Neural crest cell (in vitro differentiated cells): ENCODE measurements at places on chromosomes 16 and 17. TPM values are rescaled to one million over a fixed set of nuclear protein-coding genes. Genes with fewer than 3 reads are reported as not detected.

The RRAD gene
- 0.20 and 0.54 TPM in 2 replicates for total RNA-seq

The TBX6 gene
- 0.79 and 1.2 TPM in 2 replicates for total RNA-seq

The TOP2A gene
- 295 and 302 TPM in 2 replicates for total RNA-seq

The ASGR2 gene
- total RNA-seq = not detected in 2 replicates

GRCh38 chr17:50833510-50834428 is 1.6 kb upstream of the WFIKKN2 start:
- DNase-seq = no peak

DNA sequence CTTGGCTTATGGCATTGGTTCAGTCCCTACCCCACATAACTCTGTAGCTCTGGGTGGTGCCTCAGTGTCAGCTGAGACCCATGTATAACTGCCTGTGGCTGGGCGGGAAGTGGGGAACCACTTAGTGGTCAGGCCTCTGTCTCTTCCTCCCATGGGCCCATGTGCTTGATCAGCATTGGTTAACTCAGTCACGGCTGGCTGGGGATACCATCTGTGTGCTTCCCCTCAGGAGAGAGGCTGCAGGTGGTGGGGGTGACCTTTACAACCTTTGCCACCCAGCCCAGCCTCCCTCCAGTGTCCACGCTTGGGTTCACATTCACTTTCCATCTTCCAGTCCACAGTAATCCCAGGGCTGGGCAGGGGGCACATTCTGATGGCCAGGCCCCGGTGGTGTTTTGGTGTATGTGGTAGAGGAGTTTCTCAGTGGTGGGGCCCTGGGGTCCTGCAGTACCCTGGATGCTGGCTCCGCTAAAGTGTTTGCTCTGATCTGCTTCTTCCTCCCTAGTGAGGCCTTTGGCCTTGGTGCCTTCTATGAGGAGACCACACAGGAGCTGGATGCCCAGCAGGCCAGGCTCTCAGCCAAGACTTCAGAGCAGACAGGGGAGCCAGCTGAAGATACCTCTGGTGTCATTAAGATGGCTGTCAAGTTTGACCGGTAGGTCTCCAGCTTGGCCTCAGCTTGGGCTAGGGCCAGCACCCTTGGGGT is 10.2 kb upstream of the NFATC3 start:
- no peak for DNase-seq

DNA sequence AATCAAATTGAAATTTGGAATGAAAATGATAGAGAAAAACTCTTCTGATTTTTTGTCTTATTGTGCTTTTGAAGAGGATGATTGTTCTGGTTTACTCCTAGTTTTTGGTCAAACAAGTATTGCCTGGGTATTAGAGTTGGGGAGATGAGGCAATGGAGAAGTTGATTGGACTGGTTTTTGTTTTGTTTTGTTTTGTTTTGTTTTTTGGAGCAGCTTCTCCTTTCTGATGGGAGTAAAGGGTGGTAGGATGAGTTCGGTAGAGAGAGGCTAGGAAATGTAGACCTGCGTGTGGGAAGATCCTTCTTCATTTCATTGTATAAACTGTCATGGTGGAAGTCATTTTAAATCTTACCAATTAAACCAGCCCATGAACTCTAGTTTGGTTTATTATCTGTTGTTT is 17.7 kb downstream of the ATP6V0A1 start:
- no peak for DNase-seq

- no peak for DNase-seq
Measured at GRCh38 chr17:28573521-28573920, 2.2 kb upstream of the PIGS start.

DNA sequence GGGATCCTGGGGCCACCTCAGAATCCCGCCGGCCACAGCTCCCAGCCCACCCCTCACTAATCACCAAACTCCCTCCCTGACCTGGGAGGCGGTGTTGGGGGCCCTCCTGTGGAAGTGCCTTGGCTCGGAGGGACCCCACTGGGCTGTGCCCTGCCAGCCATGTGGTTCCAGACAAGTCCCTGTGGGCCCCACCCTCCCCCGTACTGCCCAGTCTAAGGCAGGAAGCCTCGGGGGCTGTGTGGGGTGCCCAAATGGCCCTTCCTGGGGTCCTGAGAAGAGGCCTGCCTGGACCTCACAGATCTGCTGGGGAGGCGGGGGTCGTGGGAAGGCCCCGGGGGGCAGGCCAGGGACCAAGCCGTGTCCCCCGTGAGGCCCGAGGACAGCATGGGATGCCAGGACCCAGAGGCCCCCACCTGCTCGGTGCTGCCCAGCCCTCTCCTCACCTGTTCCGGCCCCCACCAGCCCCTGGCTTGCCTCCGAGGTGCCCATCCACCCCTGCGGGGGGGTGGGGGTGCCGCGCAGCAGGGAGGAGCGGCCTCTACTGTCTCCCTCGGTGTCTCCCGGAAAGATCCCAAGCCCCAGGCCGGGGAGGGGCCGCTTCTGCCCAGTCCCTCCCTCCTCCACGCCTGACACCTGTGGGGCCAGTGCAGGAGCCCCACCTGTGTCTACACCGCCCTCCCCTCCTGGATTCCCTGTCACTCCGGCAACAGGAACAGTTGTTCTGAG is 9.3 kb upstream of the KREMEN2 start:
- DNase-seq = no peak

- no peak for DNase-seq
Measured at GRCh38 chr17:73549841-73550430, 94.3 kb downstream of the SDK2 start.

GRCh38 chr16:50626868-50627267 is 54.2 kb downstream of the SNX20 start:
- DNase-seq = no peak

GRCh38 chr17:16406742-16407674 is 8.4 kb upstream of the TRPV2 start:
- DNase-seq = peak; percentile 59

- peak; percentile 86 for DNase-seq
Measured at GRCh38 chr17:40349895-40350688, 14.4 kb downstream of the GJD3 start.

DNA sequence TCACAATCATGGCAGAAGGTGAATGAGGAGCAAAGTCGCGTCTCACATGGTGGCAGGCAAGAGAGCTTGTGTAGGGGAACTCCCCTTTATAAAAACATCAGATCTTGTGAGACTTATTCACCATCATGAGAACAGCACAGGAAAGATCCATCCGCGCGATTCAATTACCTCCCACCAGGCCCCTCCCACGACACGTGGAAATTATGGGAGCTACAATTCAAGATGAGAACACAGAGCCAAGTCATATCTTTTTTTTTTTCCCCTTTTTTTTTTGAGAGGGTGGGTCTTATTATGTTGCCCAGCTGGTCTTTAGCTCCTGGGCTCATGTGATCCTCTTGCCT is 60.0 kb downstream of the RPTOR start:
- no peak for DNase-seq

- DNase-seq = no peak
Measured at GRCh38 chr16:84271866-84272265, 22.8 kb upstream of the WFDC1 start.

DNA sequence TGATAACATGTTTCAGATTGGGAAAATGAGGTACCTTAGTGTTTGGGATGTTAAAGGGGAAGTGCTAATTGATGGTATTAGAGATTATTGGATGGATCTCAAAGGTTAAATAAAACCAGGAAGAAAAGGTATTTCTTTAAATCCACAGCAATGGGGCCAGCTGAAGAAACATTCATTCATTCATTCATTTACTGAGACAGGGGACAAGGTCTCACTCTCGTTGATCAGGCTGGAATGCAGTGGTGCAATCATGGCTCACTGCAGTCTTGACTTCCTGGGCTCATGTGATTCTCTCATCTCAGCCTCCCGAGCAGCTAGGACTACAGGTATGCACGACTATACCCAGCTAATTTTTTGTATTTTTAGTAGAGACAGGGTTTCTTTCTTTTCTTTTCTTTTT is 19.8 kb downstream of the EARS2 start:
- no peak for DNase-seq

- no peak for DNase-seq
Measured at GRCh38 chr17:55580596-55581133, 69.4 kb upstream of the SMIM36 start.

GRCh38 chr16:1909561-1910231 is 8.5 kb downstream of the HS3ST6 start:
- DNase-seq = no peak

DNA sequence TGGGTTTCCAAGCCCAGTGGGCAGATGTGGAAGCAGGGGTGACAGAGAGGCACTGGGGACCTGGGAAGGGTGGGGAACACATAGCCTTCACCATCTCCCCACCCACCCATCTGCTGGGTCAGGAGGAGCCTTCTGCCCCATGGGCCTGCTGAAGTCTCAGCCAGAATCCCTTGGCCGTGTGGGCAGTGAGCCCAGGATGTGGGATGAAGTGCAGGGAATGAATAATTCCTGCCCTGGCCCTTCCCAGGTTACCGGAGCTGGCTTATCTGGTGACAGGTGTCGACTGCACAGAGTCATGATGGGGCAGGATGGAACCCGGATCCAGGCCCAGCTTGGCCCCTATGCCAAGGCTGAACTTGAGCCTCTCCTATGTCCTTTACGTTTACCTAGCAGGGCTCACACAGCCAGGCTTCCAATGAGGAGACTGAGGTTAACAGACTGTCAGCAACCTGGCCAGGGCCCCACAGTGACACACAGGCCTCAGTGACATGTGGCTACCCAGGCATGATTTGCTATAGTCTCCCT is 17.5 kb downstream of the ATP2A3 start:
- no peak for DNase-seq

- no peak for DNase-seq
Measured at GRCh38 chr17:78883089-78883532, 19.9 kb downstream of the CEP295NL start.

- peak; percentile 66 for DNase-seq
Measured at GRCh38 chr16:46789499-46790414, 41.2 kb downstream of the C16orf87 start.

DNA sequence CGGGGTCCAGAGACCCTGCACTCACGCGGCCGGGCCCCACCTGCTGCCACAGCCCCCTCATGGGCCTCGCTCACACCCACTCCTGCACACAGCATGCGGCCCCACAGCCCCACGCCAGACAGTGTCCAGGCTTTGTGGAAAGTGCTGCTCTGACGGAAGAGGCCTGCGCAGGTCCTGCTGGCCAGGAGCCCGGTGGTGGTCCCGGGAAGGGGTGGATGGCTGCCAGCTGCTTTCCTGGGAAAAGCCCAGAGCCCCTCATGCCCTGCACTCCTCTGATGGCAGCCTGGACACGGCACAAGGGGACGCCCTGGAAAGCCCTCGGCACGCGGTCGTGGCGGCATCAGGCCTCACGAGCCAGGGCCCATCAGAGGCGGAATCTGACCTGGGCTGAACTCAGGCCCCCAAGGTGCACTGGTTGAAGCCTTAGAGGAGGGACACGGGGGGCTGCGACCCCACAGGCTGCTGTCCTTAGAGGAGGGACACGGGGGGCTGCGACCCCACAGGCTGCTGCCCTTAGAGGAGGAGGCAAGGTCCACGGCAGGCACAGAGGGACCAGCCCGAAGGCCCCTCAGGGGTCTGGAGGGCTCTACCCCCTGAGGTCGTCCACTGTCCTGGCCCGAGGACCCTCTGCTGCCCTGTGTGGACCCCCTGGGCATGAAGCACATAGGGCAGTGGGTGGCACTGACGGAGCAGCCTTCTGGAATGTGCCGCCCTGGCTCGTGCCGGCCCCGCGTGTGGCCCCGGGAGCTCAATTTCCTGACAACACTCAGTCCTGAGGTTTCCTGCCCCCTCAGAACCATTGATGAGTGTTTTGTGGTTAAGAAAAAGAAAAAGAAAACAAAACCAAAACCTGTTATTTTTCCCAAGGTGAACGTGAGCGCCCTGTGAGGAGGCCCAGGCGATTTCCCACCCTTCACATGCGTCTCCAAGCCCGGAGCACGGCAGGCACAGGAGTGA is 22.1 kb downstream of the SOX8 start:
- no peak for DNase-seq

GRCh38 chr17:60888812-60889709 is 211.4 kb downstream of the BCAS3 start:
- no peak for DNase-seq

- peak; percentile 23 for DNase-seq
Measured at GRCh38 chr17:38352245-38353085, 821 bp downstream of the SOCS7 start.

DNA sequence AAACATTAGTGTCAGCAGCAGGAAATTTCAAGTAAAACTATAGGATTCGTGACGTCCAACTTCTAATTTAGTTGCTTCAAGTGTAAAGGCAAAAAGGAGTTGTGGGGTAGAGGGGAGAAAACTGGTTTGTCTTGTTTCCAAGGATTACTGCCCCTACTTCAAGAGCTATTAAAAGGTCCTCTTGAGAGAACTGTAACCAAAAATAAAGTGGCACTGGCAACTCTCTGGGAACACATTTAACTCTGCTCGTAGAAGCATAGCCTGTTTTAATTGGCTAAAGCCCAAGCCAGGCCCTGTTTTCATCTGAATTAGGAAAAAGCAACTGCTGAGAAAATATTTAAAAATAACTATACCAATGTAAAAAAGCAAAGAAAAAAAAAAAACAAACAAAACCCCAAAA is 51.8 kb upstream of the AKAP1 start:
- no peak for DNase-seq

DNA sequence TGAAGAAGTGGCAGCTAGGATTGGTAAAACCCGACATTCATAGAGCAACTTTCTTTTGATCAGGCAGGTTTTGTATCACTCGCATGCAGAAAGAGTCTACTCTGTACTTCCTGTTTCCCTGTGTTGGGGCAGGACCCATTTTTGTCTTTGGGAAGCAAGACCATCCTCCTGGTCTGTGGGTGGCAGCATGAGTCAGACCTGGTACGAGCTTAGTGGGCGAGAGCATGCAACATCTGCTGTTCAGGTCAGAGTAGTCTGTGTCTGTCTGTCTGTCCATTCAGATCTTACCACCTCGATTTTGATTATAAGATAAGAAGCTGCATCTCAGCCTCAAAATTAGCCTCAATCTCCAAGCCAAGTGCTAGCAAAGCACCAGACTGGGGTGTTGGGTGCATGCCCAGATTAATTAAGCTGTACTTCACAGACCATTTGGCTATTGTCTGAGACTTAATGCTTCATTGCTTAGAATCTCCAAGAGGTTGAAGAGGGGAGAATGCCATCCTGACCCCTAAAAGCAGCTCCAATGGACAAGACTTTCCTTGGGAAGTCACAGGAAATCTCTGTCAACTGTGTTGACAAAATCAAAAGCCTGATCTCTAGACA is 110.9 kb downstream of the XYLT1 start:
- DNase-seq = no peak

DNA sequence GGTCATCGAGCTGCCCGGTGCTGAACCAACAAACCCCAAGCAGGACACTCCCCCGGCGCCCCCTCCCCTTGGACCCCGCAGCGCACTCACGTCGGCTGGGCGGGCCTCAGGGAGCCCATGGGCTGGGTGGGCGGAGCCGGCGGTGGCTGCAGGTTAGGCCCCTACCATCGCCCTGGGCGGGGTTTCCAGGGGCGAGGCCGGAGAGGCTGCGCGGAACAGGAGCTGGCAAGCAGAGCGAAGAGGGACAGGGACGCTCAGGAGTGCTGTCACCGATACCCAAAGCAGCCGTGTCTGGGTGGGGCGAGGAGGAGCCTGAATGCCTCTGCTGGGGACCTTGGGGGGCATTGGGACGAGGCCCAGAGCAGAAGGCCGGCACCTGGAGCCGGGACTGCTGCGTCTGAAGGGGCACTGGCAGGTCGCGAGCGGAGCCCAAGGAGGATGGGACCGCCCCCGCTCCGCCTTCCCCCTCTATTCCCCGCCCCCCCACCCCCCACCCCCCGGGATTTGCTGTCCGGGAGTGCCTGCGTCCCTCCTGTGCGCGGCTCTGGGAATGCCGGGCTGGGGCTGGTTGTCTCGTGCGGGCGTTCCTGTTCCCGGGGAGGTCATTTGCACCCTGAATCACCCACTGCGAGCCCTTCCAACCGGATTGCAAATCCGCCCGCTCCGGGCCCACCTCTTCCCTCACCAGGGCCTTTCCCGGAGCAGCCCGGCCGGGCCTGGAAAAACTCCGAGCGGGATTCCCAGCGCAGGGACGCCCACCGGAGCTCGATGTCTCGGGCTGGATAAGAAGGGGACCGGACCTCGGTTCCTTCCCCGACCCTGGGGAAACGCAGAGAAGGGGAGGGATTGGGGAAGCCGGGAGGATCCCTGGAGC is 902 bp downstream of the ARHGAP27 start:
- DNase-seq = peak; percentile 43
